ENCODE measurements at places on chromosomes 2 and 18. TPM values are rescaled to one million over a fixed set of nuclear protein-coding genes. Genes with fewer than 3 reads are reported as not detected.

DNA sequence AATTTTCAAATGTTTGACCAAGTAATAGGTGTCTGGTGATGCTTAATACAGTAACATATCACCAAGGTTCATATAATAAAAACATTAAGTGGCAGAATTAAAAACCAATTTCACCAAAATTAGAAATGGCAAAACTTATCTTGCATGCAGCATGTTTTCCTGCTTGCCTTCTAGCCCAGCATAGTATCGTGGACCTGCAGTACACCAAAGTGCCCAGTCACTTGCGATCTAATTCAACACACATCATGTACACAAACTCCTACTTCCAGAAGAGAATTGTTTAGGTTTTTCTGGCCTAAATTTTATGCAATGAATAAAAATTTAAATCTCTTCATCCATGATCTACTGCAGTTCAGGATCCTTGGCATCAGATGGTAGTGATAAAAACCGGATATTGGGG, 28.9 kb downstream of the LPIN2 start:
- no peaks in the 10 kb centered on the region for H3K27me3 ChIP-seq
- H3K4me3 ChIP-seq = no peak overlapping the region
- H3K4me1 ChIP-seq = peaks cover 8% of the 10 kb centered on the region
- no peak overlapping the region for H3K27ac ChIP-seq

DNA sequence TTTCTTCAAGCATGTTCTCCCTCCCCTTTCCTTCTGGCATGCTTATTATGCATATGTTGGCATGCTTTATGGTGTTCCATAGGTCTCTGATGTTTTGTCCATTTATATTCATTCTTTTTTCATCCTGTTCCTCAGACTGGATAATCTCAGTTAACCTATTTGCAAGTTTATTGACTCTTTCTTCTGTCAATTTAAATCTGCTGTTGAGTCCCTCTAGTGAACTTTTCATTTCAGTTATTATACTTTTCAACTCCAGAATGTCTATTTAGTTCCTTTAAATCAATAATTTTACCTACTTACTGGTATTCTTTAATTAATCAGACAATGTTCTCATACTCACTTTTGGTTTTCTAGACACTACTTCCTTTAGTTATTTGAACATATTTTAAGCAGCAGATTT, 101.2 kb downstream of the GALNT14 start:
- no peak overlapping the region for H3K27ac ChIP-seq
- no peaks in the 10 kb centered on the region for H3K4me1 ChIP-seq
- H3K36me3 ChIP-seq = no peaks in the 10 kb centered on the region
- no peak overlapping the region for H3K4me3 ChIP-seq
- no peak for DNase-seq
- no peaks in the 10 kb centered on the region for H3K27me3 ChIP-seq

DNA sequence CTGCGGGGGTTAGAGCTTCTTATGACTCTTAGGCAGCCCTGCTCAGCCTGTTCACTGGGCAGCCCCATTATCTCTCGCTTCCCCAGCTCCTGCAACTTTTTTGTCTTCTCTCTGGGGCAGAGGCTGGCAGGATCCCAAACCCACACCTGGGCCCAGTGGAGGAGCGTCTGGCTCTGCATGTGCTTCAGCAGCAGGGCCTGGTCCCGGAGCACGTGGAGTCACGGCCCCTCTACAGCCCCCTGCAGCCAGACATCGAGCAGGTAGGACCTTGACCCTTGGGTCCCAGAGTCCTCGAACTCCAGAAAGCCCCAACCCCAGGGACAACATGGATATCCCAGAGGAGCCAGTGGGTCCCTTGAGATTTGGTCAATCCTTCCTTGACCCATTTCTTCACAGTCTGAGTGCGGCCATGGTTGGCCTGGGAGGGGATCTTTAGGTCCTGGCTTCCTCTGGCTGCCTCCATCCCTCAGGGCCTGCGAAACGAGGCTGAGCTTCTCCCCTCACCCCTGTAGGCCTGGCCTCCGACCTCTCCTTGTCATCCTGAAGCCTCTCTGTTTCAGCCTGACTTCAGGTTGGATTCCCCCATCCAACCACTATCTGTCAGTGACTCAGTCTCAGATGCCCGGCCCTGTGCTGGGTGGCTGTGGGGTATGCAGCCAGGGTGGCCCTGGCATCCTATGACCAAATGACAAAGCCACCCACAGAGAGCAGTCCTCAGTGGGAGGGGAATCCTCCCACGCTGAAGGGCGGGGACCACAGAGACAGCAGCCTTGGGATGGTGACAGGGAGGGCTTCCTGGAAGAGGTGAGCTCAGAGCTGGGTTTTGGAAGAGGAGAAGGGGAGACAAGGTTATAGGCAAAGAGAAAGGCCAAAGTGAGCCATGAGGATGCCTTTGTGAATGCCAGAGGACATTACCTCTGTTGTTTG, 214.2 kb downstream of the DYSF start:
- H3K36me3 ChIP-seq = peaks cover 65% of the 10 kb centered on the region
- H3K27ac ChIP-seq = no peak overlapping the region
- H3K4me1 ChIP-seq = peaks cover 4% of the 10 kb centered on the region
- DNase-seq = no peak
- H3K4me3 ChIP-seq = no peak overlapping the region

DNA sequence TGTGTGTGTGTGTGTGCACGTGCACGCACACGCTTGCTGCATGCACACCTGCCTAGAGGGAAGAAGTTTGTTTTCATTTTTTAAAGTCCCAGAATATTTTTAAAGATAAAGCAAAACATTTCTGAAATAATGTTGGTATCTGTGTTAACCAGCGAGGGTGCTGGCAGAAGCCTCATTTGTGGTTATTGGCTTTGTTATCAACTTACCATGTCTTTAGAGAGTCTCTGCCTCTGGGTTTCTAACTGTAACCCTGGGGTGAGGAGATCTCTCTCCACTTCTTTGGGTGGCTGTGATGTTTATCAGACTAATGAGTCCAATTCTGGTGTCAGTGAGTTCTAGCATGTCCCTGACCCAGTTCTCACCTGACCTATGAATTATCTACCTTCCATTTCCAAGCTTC, 927.6 kb upstream of the FANCL start:
- H3K4me1 ChIP-seq = no peaks in the 10 kb centered on the region
- no peaks in the 10 kb centered on the region for H3K27me3 ChIP-seq
- DNase-seq = no peak
- H3K4me3 ChIP-seq = no peak overlapping the region
- H3K27ac ChIP-seq = no peak overlapping the region

GRCh38 chr2:238488347-238488826, 61.7 kb downstream of the ASB1 start:
- H3K27me3 ChIP-seq = no peaks in the 10 kb centered on the region
- DNase-seq = no peak
- H3K4me1 ChIP-seq = no peaks in the 10 kb centered on the region
- no peak overlapping the region for H3K4me3 ChIP-seq

GRCh38 chr2:3483227-3483985, 35.9 kb downstream of the ADI1 start:
- peaks cover 44% of the 10 kb centered on the region for H3K36me3 ChIP-seq
- H3K27ac ChIP-seq = no peak overlapping the region
- H3K4me1 ChIP-seq = peaks cover 20% of the 10 kb centered on the region
- DNase-seq = peak; percentile 73
- no peak overlapping the region for H3K4me3 ChIP-seq

GRCh38 chr2:111072220-111072871, 48.4 kb upstream of the BCL2L11 start:
- H3K27ac ChIP-seq = no peak overlapping the region
- H3K4me3 ChIP-seq = no peak overlapping the region
- H3K36me3 ChIP-seq = no peaks in the 10 kb centered on the region
- H3K27me3 ChIP-seq = no peaks in the 10 kb centered on the region
- peak; percentile 40 for DNase-seq

- peak; percentile 67 for DNase-seq
- H3K27me3 ChIP-seq = no peaks in the 10 kb centered on the region
- H3K4me1 ChIP-seq = peaks cover 22% of the 10 kb centered on the region
- H3K27ac ChIP-seq = no peak overlapping the region
- H3K36me3 ChIP-seq = no peaks in the 10 kb centered on the region
Observed at GRCh38 chr2:1972948-1973347, 228.6 kb upstream of the PXDN start.

- H3K4me1 ChIP-seq = peaks cover 32% of the 10 kb centered on the region
- H3K27me3 ChIP-seq = peaks cover 8% of the 10 kb centered on the region
- H3K4me3 ChIP-seq = no peak overlapping the region
- H3K36me3 ChIP-seq = no peaks in the 10 kb centered on the region
- H3K27ac ChIP-seq = peak overlapping the region; percentile 74
Observed at GRCh38 chr2:126970583-126970982, 71.9 kb downstream of the TEX51 start.

- no peaks in the 10 kb centered on the region for H3K27me3 ChIP-seq
- H3K27ac ChIP-seq = no peak overlapping the region
- H3K36me3 ChIP-seq = no peaks in the 10 kb centered on the region
- H3K4me3 ChIP-seq = no peak overlapping the region
Observed at GRCh38 chr2:221389904-221390303, 182.2 kb downstream of the EPHA4 start.

- no peak overlapping the region for H3K27ac ChIP-seq
- no peak overlapping the region for H3K4me3 ChIP-seq
- H3K36me3 ChIP-seq = no peaks in the 10 kb centered on the region
Observed at GRCh38 chr2:198187841-198188240, 383.4 kb downstream of the PLCL1 start.

- H3K27ac ChIP-seq = no peak overlapping the region
- H3K36me3 ChIP-seq = peaks cover 3% of the 10 kb centered on the region
- DNase-seq = no peak
- no peak overlapping the region for H3K4me3 ChIP-seq
Observed at GRCh38 chr2:165601065-165601830, 131.8 kb downstream of the CSRNP3 start.

DNA sequence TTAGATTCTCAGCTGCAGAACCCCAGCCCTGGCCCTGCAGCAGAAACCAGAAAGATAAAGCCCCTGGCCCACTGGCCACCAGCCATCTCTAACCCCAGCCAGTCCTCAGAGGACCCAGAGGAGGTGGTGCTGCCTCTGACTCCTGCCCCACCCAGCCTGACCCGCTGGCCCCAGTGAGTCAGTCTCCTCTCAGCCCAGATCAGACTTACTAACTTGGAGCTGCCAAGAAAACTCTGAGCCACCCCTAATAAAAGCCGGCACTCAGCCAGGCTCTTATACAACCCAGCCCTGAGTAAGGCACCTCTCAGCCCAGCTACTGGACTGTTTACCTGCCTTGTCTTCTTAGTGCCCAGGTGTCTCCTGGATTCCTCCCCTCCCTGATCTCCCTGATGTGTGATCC, 2.0 kb downstream of the SLC14A2 start:
- H3K4me1 ChIP-seq = peaks cover 19% of the 10 kb centered on the region
- no peak overlapping the region for H3K27ac ChIP-seq
- H3K36me3 ChIP-seq = no peaks in the 10 kb centered on the region
- no peaks in the 10 kb centered on the region for H3K27me3 ChIP-seq
- no peak overlapping the region for H3K4me3 ChIP-seq
- DNase-seq = peak; percentile 79

DNA sequence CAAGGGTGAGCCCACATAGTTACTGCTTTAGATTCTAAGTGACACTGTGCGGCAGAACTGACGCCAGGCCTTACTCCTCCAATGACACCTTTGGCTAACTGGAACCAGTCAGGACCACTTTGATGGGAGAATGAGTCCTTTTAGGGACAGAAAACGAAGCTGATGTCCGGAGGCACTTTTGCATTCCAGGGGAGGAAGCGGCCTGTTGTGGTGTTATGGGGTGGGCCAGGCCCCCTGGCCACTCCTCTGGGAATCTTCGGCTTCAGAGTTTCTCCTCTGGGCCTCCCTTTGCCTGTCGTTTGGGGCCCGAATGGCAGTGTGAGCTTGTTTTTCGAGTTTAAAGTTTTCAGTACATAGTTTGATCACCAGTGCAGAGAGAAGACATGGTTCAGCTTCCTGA, 65.9 kb downstream of the MBP start:
- no peak overlapping the region for H3K4me3 ChIP-seq
- no peaks in the 10 kb centered on the region for H3K36me3 ChIP-seq
- H3K27ac ChIP-seq = peak overlapping the region; percentile 77
- DNase-seq = no peak
- no peaks in the 10 kb centered on the region for H3K27me3 ChIP-seq

DNA sequence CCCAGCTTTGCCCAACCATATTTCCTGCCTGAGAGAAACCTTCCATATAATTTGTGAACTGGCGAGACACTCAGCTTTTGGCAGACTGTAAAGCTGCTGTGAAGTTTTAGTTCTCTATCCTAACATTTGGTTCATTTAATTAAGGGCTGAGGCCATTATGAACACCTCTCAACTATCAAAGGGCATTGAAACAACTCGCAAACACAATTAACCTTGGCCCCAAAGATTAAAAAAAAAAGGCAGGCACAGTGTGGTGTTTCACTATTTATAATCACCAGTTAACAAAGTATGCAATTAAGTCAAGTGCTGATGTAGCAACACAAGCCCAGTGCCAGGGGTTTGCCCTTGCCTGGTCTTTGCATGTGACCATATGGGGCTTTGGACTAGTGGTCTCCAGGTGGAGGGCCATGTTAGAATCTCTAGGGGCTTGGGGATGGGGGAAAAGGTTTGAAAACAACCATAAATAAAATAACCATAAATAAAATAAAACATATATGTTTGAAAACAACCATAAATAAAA, 297.6 kb upstream of the SKOR2 start:
- H3K4me3 ChIP-seq = no peak overlapping the region
- H3K27me3 ChIP-seq = no peaks in the 10 kb centered on the region
- no peaks in the 10 kb centered on the region for H3K4me1 ChIP-seq
- no peaks in the 10 kb centered on the region for H3K36me3 ChIP-seq
- H3K27ac ChIP-seq = no peak overlapping the region
- no peak for DNase-seq

DNA sequence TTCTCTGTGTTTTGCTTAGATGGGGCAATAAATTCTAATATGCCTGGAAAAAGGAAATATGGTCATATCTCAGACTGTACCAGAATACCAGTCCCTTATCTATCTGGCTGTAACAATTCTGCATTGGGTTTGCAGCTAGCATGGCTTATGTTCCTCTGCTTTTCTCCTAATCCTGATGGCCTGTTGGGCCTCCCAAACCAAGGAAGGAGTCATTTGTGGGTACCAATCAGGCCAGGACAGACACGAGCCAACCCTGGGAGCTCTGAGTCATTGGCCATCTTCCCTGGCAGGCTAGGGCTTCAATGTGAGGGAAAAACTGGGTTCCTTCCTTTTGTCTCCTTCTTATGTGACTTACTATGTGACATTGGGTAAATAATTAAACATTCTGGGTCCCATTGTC, 12.0 kb downstream of the SMARCAL1 start:
- no peak for DNase-seq
- no peak overlapping the region for H3K4me3 ChIP-seq
- H3K36me3 ChIP-seq = peaks cover 78% of the 10 kb centered on the region
- H3K4me1 ChIP-seq = peaks cover 9% of the 10 kb centered on the region

DNA sequence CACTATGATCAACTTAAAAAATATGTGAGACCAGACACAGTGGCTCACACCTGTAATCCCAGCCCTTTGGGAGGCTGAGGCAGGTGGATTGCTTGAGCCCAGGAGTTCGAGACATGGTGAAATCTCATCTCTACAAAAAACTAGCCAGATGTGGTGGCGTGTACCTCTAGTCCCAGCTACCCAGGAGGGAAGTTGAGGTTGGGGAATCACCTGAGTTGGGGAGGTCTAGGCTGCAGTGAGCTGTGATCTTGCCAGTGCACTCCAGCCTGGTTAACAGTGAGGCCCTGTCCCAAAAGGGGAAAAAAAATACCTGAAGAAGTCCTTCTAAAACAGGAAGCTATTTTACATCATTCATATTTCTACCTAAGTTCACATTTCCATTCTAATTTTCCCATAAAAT, 144.0 kb downstream of the EML6 start:
- no peak overlapping the region for H3K27ac ChIP-seq
- H3K4me3 ChIP-seq = no peak overlapping the region
- no peaks in the 10 kb centered on the region for H3K36me3 ChIP-seq
- peaks cover 14% of the 10 kb centered on the region for H3K4me1 ChIP-seq
- no peak for DNase-seq
- H3K27me3 ChIP-seq = no peaks in the 10 kb centered on the region

The ATP6V1B1 gene
- 0.62 TPM for total RNA-seq

The CLEC4F gene
- total RNA-seq = 0.09 TPM

The GPR39 gene
- 0.09 TPM for total RNA-seq

The WBP1 gene
- 44.3 TPM for total RNA-seq

The DOK1 gene
- 6.4 TPM for total RNA-seq

The NTSR2 gene
- total RNA-seq = not detected

The ACP1 gene
- total RNA-seq = 96.6 TPM

All from muscle of leg (tissue), 16 donors.